T1000 (cell line): ENCODE measurements at places on chromosomes 3 and 15.

- DNase-seq, result no peak
These were observed 40.3 kb upstream of the TFRC start for GRCh38 chr3:196122021-196122687.

DNA sequence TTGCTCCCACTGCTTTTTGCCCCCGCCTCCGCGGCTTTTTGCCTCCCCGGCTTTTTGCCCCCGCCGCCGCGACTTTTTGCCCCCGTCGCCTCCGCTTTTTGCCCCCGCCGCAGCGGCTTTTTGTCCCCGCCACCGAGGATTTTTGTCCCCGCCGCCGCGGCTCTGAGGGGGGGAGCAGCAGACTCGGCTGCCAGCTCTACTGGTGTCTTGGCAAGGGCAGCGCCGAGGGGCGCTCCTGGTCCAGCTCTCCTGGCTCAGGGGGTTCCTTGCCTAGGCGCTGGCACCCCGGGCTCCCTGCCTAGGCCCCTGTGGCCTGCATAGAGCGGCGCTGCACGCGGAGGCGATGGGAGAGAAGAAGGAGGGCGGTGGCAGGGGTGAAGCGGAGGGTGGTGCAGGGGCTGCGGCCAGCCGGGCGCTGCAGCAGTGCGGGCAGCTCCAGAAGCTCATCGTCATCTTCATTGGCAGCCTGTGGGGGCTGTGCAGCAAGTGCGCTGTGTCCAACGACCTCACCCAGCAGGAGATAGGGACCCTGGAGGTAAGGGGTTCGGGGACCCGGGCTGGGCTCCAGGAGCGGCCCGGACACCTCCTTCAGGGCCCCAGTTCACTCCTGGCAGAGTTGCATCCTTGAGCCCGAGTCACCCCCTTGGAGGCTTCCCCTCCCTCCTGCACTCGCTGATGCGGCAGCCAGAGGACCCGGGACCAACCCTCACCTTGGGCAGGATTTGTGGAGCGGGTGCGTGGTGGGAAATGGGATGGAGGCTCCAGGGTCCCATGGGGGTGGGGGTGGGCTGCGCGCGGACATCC, 642.4 kb downstream of the GOLGA6L6 start:
- no peak for DNase-seq

- DNase-seq, result no peak
These were observed 2.9 kb upstream of the FYTTD1 start for GRCh38 chr3:197746801-197747237.

GRCh38 chr3:127625821-127626220, 3.2 kb upstream of the PODXL2 start:
- DNase-seq, result no peak

DNA sequence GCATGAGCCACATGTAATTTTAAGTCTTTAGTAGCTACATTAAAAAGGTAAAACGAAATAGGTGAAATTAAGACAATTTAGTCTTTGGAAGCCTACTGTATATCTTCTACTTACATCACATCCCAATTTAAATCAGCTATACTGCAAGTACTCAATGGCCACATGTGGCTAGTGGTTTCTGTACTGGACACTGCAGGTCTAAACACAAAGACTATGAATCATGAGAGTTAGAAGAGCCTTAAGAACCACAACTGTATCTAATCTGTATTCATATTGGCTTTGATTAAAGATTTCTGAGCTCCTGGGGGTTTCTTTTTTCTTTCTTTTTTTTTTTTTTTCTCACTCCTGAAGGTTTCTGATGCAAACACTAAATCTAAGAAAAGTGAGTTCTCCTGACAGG, 2.3 kb upstream of the EIF1B start:
- no peak for DNase-seq

DNA sequence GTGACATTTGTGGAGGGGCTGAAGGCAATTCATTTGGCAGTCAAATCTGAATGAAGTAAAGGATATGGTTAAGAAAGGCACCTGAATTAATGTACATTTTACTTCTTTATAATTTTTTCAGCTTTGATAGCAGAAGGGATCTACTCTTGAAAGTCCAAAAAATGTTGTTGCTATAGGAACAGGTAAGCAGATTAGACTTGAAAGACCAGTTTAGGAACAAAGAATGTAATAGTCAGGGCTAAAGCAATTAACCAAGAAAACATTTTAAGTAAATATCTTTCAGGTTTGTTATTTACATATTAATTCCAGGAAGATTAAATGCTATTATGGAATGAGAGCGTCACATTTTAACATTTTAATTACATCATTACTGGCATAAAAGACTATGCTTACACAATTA, 1.1 kb downstream of the ATP13A4 start:
- DNase-seq, result no peak

GRCh38 chr3:24259901-24260512, 234.6 kb downstream of the THRB start:
- DNase-seq, result no peak

DNA sequence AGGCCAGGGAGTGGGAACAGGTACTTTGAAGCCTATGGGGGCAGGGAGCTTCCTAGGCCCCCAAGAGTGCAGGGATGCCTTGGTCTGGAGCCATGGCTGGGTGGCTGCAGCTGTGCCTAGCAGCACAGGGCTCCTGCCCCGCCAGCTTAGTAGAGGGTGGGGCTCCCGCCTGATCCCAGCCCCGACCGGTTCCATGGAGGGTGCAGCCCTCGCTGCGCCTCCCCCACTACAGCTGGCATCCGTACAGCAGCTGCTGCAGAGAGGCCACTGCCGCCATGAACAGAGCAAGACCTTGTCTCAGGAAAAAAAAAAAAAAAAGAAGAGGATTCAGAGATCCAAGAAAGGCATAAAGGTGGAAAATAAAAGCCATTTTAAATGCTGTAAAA, 277.2 kb downstream of the UBE2E2 start:
- no peak for DNase-seq

GRCh38 chr3:114874522-114874971, 272.5 kb downstream of the ZBTB20 start:
- DNase-seq, result no peak

- DNase-seq, result no peak
These were observed 398.6 kb downstream of the ZIC1 start for GRCh38 chr3:147807776-147808175.

- no peak for DNase-seq
These were observed 8.8 kb downstream of the BCL6 start for GRCh38 chr3:187736418-187736871.

DNA sequence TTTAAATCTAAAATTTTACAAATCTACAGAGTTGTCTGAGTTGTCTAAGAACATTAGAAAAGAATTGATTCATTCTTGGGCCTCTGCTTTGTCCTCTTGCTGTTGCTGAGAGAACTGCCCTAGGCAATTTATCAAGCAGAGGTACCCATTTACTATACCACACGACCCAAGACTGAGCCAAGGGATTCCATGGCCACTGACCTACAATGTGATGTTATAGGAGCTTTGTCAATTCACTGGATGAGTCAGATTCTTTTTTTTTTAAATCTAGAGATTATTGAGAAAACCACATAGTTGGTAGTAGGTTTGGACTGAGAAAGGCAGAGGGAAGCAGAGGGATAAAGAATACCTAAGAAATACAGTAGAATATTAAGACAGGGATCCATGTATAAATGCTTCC, 55.3 kb downstream of the TRAT1 start:
- no peak for DNase-seq

- DNase-seq, result no peak
These were observed 254.7 kb downstream of the PLOD2 start for GRCh38 chr3:145906301-145906700.

- no peak for DNase-seq
These were observed 105.9 kb downstream of the KCNH8 start for GRCh38 chr3:19254189-19254588.

GRCh38 chr15:88656760-88657221, 18.0 kb downstream of the ISG20 start:
- no peak for DNase-seq

- DNase-seq, result no peak
These were observed 13.7 kb downstream of the MAP1A start for GRCh38 chr15:43531018-43531670.

DNA sequence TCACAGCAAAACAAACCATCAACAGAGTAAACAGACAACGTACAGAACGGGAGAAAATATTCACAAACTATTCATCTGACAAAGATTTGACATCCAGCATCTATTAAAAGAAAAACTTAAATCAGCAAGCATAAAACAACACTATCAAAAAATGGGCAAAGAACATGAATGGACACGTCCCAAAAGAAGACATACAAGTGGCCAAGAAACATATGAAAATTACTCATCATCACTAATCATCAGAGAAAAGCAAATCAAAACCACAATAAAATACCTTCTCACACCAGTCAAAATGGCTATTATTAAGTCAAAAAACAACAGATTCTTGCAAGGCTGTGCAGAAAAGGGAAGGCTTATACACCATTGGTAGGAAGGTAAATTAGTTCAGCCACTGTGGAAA, 13.7 kb upstream of the SERPINI2 start:
- DNase-seq, result no peak

GRCh38 chr3:192957441-192958021, 39.9 kb upstream of the MB21D2 start:
- DNase-seq, result peak; percentile 65

DNA sequence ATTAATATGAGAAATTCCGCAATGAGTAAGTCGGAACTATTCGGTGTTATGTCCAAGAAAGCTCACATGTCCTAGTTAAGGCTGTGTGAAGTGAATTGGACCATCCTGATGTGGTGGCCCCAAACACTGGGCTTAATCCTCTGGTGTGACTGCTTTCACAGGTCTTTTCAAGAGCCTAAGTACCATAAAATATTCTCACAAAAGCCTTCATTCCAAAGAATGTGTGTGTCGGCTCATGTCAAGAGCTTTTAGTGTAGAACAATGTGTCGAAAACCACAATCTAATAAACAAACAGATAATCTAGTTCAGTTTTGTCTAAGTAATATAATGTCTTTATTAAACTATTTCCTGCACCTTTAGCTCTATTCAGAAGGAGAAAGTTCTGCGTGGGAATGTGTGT, 311.4 kb downstream of the LPP start:
- DNase-seq, result no peak

- no peak for DNase-seq
These were observed 15.9 kb upstream of the TMEM87A start for GRCh38 chr15:42289166-42289565.

DNA sequence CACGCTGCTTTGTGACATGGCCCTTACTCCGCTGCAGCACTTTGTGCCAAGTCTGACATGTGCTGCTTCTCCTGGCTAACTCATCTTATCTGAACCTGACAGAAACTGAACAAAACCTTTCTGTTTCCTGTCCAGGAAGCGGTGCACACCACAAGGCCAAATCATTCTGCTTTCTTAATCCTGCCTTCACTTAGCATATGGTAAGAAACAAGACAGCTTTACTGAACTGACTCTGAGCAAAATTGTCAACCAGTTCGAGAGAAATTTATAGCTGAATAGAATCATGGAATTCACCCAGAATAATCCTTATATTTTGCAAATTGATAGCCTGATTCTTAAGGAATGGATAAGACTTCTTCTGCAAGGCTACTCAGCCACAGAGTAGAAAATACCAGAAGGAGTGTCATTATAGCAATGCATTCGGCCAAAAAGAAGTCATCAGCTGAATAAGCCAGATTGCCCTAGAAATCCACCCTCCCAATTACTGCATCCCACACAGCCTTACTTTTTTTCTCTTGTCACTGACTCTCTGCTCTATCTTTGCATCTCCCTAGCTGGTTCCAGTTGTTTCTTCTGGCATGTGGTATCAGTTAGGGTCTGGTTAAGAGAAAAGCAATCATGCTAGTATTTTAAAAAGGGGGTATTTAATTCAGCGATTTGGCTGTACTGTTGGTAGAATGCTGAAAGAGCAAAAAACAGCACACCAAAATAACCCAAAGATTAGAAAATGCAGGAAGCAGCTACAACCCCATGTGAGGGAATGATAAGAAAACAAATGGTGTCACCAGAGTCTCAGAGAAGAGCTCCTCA, 41.6 kb upstream of the STRIT1 start:
- no peak for DNase-seq

GRCh38 chr3:117495620-117496019, 786.0 kb downstream of the TUSC7 start:
- DNase-seq, result no peak

GRCh38 chr3:99108508-99108907, 207.0 kb upstream of the DCBLD2 start:
- no peak for DNase-seq

- DNase-seq, result no peak
These were observed 30.0 kb upstream of the CACNA1D start for GRCh38 chr3:53464424-53464823.

- DNase-seq, result no peak
These were observed 475.3 kb downstream of the FHIT start for GRCh38 chr3:60775985-60776384.

DNA sequence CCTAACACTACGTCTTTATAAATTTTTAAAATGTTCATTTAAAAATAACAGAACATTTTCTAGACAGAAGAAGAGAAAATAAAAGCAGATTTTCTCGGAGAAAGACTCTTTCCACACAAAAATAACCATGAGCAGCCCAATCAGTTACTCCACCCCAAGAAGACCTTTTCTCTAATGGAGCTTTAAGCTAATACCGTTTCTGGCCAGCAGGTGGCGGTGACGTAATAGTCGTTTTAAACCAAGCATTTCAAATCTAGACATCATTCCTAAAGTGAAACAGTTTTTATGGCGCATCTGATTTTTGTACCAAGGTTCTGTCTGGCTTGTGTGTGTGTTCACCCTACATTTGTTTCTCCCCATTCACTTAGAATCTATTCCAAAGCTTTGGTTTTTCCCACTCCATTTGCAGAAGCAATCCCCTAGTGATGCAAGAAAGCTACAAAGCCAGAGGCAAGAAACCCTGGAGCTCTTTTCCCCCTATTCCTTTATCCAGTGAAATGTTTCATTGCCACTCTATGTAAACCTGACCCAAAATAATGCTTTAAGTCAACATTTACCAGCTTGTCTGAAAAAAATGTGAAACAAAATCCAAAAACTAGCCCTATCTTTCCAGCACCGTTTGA, 336.7 kb upstream of the IGF1R start:
- DNase-seq, result peak; percentile 22
